ENCODE measurements at places on chromosomes 3 and 15. TPM values are rescaled to one million over a fixed set of nuclear protein-coding genes. Genes with fewer than 3 reads are reported as not detected.

GRCh38 chr15:59521443-59521842 lies 83.5 kb downstream of the FAM81A start:
- DNase-seq: no peak

DNA sequence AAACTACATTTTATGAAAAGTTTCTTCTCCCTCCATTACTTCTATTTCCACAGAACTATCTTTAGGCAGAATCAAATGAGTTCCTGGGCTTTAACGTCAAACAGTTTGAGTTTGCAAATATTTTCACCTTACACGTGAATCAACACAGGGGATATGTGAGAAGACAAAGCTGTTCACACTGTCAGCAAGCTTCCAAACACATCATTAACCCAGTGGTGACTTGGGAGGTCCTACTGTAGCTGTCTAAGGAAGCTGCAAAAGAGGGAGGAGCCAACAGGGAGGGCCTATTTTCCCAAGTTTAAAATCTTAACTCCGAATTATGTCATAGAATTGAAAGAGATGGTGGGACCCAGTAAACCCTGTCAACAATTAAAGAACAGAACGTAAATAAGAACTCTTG lies 337.8 kb upstream of the DNAJC19 start:
- no peak for DNase-seq

GRCh38 chr15:23002920-23003319 lies 22.8 kb upstream of the CYFIP1 start:
- no peak for DNase-seq

DNA sequence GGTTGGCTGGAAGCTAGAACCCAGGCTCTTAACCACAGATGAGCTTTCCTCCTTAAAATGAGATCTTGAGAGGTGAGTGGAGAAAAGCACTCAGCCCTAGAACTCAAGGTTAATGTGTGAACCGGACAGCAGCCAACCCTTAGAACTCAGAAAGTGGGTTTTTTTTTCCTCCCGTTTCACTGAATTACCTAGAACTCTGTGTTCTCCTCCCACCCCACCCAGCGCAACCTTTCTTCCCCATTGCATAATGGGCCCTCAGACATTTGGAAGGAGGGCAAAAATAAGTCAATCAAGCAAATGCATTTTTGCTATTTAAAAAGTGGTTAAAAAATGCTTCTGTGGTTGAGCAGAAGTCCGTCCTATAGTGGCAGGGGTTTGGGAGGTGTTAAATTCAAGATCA lies 36.7 kb downstream of the POC1A start:
- DNase-seq: no peak

DNA sequence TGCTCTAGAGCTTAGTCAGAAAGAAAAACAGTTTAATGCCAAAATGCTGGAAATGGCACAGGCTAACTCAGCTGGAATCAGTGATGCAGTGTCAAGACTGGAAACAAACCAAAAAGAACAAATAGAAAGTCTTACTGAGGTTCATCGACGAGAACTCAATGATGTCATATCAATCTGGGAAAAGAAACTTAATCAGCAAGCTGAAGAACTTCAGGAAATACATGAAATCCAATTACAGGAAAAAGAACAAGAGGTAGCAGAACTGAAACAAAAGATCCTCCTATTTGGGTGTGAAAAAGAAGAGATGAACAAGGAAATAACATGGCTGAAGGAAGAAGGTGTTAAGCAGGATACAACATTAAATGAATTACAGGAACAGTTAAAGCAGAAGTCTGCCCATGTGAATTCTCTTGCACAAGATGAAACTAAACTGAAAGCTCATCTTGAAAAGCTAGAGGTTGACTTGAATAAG lies 150.5 kb upstream of the LRRFIP2 start:
- no peak for DNase-seq

- no peak for DNase-seq
These were observed 232.0 kb upstream of the IGF1R start for GRCh38 chr15:98416222-98416855.

DNA sequence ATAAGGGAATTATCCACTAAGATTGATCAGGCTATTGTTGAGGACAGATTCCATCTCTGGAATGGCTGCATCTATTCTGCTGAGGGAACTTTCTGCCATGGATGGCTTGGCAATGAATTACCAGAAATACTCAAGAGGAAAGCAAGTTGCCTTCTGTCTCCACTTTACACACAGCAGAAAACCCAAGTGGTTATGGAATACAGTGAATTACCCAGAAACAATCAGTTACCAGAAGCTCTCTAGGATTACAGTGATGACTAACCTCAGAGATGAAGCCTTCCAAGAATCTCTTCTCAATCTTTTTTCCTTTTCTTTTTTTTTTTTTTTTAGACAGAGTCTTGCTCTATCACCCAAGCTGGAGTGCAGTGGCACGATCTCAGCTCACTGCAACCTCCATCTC lies 183.3 kb downstream of the WDR76 start:
- no peak for DNase-seq

Gene CYP8B1
- 0.75 TPM for polyA plus RNA-seq

Gene IGSF10
- 1.7 TPM for polyA plus RNA-seq

Gene TGM4
- 0.04 TPM for polyA plus RNA-seq
